Stimulated activated CD8-positive, alpha-beta memory T cell treated with anti-CD3 and anti-CD28 coated beads, Interleukin-4, amount 100 ng/mL, for 48 hours (primary cell): ENCODE measurements at places on chromosomes 3 and 15.

DNA sequence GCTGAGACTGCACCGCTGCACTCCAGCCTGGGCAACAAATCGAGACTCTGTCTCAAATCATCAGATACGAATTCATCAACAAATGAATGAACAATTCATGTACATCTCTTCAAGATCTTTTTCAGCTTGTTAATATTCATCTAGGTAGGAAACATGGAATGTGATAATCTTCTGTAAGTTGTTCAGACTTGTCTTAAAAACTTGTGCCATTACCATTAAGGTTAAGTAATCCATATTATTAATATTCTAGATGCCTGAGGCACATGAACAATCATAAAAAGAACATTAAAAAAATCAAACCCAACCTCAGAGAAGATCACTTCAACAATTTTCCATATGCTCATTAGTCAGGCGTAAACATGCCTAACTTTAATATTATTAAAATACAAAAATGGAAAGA lies 36.2 kb downstream of the CHSY1 start:
- DNase-seq = no peak

GRCh38 chr3:82130046-82130445 lies 368.6 kb upstream of the GBE1 start:
- no peak for DNase-seq

GRCh38 chr3:27114684-27115083 lies 254.5 kb downstream of the NEK10 start:
- no peak for DNase-seq

- no peak for DNase-seq
Measured at GRCh38 chr3:69872783-69873378, 126.7 kb upstream of the SAMMSON start.

DNA sequence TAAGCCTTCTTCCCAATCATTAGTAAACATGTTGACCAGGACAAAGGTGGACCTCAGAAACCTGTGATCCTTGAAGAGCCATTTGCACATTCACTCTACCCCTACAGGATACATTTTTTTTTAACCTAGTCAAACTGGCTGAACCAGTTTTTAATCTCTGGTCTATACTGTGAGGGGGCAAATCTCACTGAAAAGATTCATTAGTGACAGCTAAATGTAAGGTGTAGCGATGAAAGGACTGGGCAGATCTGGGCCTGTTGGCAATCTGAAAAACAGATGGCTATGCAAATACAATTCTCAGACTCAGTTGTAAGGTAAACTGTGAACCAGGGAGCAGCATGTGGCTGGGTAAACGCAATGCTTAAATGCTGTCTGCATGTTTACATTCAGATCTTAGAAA lies 75.6 kb upstream of the SNTN start:
- no peak for DNase-seq

- no peak for DNase-seq
Measured at GRCh38 chr3:181722766-181723425, 11.2 kb downstream of the SOX2 start.

GRCh38 chr3:187150599-187150998 lies 11.3 kb upstream of the RPL39L start:
- DNase-seq = peak; percentile 81

- no peak for DNase-seq
Measured at GRCh38 chr3:10514407-10515069, 9.2 kb upstream of the ATP2B2 start.

DNA sequence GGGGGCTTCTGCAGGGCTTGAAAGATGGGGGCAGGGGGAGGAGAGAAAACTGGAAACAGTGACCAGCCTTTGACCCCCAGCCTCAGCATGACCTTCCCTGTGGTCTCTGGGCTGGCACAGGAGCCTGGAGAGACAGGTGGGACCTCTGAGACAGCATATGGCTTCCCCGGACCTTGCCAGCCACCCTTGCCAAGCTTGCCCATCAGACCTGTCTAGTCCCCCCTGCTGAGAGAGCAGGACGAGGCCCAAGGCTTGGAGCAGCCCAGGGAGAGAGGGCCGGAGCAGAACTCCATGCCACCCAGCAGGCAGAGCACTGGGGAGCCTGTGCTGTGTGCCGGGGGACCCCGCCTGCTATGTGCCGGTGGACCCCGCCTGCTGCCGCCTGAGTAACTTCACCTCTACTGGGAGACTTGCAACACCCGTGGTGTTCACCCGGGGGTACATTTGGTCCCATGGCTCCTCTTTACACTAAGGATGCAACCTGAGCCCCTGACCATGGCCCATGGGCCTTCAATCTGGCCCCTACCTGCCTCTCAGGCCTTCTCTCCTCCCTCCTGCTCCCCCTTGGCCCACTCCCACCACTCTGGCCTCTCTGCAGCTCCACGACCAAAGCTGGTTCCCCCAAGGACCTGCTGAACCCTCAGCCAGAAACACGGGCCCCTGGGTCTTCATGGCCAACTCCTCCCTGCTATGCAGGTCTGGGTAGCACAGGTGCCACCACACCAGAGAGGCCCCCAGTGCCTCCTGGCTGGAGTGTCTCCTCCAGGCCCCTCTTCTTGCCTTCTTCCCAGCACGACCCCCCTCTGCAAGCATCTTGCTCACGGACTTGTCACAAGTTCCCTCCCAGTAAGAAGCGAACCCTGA lies 21.1 kb upstream of the SLC41A3 start:
- DNase-seq = no peak

- DNase-seq = no peak
Measured at GRCh38 chr3:126287171-126287535, 70.1 kb downstream of the KLF15 start.

DNA sequence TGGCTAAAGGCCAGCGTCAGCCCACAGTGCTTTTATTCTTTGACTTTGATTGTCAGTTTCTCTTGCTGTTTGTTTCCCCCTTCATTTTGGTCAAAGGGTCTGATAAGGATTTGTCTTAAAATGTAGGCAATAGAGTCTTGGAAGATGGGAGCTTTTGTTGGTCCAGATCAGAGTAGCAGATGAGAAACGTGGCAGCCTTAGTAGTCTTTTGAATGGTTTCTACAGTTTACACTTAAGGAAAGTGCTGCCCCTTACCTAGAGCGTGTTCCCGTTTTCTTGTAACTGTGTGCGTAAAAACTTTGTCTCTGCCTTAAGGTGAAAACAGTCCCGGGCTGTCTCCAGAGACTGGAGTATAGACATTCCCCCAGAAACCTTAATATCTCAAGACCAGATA lies 630 bp downstream of the LXN start:
- DNase-seq = no peak

GRCh38 chr3:151743855-151744254 lies 10.1 kb downstream of the AADACL2 start:
- no peak for DNase-seq

GRCh38 chr3:174533286-174533685 lies 325.8 kb upstream of the NAALADL2 start:
- no peak for DNase-seq

DNA sequence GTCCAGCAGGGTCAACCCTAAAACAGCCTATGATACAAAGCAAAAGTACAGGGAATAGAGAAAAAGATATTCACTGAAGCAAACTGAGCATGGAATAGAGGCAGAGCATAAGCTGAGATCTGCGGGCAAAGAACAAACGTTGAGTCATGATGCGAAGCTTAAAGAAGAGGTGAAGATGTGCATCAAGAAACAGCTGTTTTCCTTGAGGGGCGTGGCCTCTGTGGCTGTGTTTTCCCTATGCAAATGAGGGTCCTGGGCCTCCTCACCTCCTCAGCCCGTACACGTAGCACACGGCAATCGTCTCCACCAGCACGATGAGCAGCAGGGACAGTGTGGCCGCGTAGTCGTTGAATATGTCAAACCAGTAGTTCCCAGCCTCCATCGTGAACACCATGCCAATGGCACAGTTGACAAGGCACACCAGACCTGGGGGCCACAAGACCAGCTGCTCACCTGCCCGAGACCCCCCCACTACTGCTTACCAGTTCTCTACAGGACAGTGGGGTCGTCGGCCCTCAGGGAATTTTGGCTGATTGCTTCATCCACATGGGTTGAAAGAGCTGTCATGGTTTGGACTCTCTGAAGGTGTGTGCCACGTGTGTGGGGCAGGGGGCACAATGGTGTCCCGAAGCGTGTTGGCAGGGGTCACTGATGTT lies 33.6 kb downstream of the SLC6A20 start:
- peak; percentile 18 for DNase-seq

- no peak for DNase-seq
Measured at GRCh38 chr3:15614958-15615357, 13.4 kb downstream of the BTD start.
